NCI-H748 treated with DMSO at 0.1 percent for 48 hours (cell line): ENCODE measurements at places on chromosomes 7 and 10.

DNA sequence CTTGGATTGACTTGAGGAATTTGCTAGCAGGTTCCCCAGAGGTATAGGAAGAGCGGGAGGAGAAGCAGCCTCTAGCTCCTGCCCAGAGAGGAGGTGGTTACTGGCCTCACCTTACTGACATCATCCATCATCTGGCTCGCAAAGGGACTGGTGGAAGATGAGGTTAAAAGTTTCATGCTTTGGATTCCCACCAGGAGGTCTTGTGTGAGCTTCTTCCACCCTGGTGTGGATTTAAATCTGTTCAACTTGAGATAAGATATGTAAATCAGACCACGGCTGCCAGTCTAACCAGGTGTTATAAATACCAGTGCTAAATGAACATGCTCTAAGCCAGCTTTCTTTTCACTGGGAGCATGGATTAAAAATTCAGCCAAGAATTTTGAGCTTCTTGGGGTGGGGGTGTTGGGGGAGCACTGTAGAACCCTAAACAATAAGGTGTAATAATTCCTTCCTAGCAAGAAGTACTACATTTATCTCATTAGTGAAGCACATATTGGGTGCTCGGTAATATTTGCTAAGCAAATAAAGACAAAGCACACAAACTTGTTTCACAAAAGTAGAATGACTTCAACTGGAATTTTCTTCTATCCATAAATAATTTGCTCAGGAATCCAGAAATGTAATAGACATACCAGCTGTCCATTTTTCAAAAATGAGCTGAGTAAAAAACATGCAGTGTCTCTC is 7.8 kb downstream of the PROSER2 start:
- DNase-seq, result no peak

GRCh38 chr7:152871005-152871677 is 111.6 kb downstream of the ACTR3B start:
- no peak for DNase-seq

DNA sequence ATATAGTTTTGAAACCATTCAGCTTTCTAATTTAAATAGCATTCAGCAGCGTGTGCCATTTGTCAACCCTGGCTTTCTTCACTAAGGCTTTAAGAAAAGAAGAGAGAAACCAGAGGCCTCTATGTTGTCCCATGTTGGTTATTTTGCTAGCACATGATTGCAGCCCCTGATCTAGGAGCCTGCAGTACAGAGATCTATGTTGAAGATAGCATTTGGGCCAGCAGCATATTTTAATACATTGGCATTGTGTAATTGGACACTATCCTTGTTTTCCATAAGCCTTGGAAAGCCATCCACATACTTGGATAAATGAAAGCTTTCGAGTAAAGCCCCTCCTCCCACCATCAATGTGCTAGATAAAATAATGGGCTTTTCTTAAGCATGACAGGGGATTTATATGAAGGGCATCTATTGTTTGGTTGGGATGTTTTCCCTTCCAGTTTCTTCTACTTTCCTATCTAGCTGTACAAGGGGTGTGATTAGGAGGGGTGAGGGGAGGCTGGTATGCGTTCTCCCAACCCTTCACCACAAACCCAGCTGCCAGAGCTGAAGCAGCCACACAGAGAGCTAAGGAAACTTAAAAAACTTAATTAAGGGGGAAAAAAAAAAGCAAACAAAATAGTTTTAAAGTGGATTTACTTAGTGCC is 23.1 kb upstream of the SDHAF3 start:
- no peak for DNase-seq

GRCh38 chr7:35331730-35332678 is 78.1 kb upstream of the TBX20 start:
- DNase-seq, result no peak

DNA sequence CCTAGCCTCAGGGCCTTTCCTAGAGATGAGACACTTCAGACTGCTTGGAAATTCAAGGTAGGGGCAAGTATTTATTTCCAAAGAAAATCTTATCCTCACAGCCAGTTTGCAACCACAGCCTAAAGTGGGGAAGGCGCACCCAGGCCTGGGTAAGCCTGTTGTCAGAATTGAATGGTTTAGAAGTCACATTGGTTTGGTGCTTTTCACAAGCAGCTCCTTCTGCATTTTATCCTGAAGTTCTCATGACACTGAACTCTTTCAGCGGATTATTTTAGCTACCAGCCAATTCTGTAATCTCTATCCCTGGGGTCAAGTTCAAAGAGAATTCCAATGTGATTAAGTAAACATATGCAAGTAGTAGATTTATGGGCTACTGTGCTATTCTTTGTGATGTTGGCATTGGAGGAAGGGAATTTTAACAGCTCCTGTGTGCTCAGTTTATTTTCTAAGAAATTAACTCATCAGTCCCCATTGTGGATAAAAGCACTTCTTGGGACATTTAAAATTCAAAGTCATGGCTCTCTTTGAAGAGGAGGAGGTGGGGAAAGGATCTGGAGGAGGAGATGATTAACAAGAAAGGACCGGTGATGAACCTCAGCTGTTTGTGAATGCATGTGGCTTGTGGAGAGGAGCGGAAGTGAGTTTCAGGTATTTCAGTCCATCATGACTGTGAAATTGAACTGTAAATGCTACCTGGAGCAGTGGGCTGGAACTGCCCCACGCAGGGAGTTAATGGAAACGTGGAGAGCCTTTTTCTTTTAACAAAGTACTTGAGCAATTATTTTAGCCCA is 90.2 kb upstream of the CACUL1 start:
- DNase-seq, result no peak

GRCh38 chr7:2521341-2521745 is 1.8 kb downstream of the LFNG start:
- DNase-seq, result no peak

DNA sequence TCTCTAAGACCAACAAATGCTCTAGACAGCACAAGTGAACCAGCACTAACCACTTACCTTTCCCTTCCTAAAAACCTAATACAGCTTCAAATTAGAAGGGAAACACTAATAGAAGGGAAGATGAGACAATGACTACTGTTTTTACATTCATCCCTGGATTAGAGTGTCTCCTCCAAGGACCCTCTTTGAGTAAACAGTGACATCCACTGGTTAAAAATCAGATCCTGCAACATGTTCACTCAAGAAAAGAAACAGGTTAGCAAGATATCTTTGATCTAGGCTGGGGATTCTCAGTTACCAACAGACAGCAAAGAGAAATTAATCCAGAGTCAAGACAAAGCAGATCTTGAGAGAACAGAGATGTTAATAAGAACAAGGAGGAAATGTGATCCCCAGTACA is 177.7 kb upstream of the GHITM start:
- DNase-seq, result no peak
